ENCODE measurements at places on chromosomes 5 and 9. TPM values are rescaled to one million over a fixed set of nuclear protein-coding genes. Genes with fewer than 3 reads are reported as not detected.

DNA sequence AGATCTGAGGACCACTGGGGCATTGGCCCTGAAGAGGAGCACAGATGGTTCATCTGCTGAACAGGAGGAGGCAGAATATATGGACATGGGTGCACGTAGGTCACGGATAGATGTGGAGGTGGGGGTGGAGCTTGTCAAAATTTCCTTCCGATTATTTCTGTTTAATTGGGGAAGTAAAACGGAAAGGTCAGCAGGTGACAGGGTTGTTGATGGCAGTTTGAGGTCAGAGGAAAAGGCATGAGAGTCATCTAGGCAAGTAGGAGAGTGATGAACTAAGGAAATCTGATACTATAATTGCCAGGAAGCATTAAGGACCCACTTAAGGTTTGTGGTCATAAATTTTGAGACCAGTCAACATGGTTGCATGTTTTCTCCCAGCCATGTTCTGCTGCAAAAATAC is 8.4 kb upstream of the FAM81B start:
- DNase-seq, result no peak

DNA sequence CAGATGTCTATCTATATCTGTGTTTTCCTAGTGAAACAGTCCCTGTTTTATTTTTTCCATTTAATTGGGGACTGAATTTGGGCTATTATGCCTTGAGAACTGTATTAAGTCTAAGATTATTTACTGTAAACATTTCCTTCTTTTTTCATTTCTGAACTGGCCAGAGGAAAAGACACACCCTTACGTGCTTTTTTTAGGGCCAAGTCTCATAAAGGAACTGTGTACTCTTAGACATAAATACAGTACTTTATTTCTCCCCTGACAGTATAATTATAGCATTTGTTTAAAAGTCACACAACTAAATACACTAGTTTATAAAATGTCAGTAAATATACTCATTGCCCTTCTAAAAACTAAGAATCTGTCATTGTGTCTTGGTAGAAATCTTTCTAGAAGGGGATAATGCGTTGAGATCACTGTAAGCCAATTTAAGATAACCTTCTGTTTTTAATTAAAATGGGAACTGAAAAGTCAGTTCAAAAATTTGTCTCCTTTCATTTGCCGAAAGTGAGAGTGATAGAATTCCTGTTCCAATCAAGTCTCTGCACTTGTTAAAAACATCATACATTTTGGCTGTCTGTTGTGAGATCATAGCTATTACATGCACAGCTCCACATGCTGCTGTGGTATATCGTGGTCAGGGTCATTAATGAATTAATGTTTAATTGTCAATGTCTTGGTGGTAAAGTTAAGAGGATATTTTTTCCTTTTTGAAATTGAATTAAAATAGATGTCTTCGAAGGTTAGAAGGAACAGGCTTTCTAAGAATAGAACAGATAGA is 132.1 kb downstream of the FOCAD start:
- DNase-seq, result no peak

The HSD17B3 gene
- not detected for total RNA-seq

The LECT2 gene
- not detected for total RNA-seq

- no peak for DNase-seq
Observed at GRCh38 chr5:168269937-168270330, 21.5 kb upstream of the WWC1 start.

DNA sequence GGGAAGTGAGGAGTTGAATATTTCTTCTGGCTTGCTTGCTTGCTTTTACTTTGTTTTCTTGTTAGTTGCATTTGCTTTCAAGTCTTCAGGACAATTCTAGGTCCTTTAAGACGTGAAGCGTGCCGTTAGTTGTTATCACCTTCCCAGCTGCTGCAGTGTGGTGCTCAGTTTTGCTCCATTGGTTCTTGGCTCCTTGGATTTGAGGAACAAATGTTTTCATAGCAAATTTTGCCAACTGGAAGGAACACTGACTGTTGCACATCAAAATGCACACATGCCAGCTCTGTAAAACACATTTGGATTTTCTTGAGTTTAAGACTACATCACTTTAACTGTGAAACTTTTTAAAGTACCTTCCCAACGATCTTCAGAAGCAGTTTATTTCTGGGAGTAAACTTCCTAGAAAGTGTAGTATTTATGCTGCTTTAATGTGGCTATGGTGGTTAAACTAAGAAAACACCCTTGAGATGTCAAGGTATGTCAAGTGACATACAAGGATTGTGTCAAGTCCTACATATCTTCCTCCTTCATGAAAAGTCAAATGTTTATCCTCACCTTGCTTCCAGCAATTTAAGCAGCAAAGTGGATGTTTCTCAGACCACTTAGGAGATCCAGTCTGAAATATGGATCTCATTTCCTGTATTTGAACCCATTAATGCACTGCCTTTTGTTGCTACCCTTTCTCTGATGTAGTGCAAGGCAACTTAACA is 24.9 kb downstream of the MOCS2 start:
- DNase-seq, result no peak

DNA sequence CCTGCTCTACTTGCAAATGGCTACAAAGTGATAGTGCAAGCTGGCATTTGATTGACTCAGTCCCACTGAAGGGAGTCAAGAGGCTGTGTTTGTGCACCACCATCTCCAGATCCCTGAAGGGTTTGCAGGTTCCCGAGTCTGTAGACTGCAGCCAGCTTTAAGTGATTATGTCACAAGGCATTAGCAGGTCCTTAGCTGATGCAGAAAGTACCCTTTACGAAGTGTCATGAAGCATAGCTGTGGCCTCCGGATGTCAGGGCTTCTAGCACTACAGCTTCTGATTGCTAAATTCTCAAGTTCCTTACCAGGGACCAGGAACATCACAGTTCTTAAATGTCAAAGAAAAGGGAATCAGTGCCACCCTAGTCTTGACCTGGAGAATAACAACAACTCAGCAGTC is 311.3 kb upstream of the TRPC7 start:
- no peak for DNase-seq

Data from dermis blood vessel endothelial cell (primary cell).